ENCODE measurements at places on chromosomes 12 and 14.
A peak's percentile ranks its signal among the peaks of the same experiment; 100 is the strongest.

DNA sequence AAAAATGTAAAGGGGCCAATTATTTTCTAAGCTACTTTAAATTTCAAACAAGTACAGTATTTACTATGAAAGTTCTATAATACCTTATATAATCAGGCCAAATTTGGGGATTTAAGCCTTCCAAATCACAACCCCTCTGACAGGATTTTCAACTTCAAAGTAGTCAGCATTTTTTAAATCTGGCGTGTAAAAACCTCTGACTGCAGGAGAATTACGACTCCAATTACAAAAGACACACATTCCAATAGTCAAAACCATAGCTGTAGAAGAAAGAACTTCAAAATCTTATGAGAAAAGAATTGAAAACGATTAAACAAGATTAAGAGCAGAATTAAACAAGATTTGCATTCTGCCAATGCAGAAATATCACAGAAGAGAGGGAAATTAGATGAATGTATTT is 12.7 kb downstream of the OSBPL8 start:
- no peak for DNase-seq
- H3K27ac ChIP-seq: no peak overlapping the region
- no peaks in the 10 kb centered on the region for H3K36me3 ChIP-seq
- H3K4me1 ChIP-seq: no peaks in the 10 kb centered on the region

DNA sequence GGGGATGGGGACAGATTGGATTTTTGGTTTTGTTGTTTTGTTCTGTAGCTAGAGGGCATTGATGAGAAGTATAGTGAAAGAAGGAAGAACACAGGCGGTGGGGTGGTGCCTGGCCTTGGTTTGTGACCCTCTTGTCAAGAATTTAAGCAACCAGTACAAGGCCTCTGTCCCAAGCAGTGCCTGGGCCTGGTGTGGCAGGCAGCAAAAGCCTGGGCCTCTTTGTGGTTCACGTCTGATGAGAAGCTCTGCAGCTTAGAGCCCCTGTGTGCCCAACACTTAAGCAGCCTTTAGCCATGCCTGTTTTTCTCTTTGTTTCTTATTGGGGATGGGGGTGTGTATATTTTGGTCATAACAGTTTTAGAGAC is 98.0 kb downstream of the PPP2R5C start:
- no peak for DNase-seq
- no peak overlapping the region for H3K27ac ChIP-seq
- peaks cover 2% of the 10 kb centered on the region for H3K36me3 ChIP-seq
- no peaks in the 10 kb centered on the region for H3K27me3 ChIP-seq
- no peaks in the 10 kb centered on the region for H3K4me1 ChIP-seq

GRCh38 chr14:23153851-23154796 is 29.3 kb downstream of the SLC7A8 start:
- H3K4me3 ChIP-seq: no peak overlapping the region
- H3K4me1 ChIP-seq: peaks cover 18% of the 10 kb centered on the region
- H3K27ac ChIP-seq: no peak overlapping the region
- peaks cover 31% of the 10 kb centered on the region for H3K36me3 ChIP-seq
- DNase-seq: peak; percentile 80

- no peaks in the 10 kb centered on the region for H3K36me3 ChIP-seq
- no peaks in the 10 kb centered on the region for H3K27me3 ChIP-seq
- no peak overlapping the region for H3K27ac ChIP-seq
- no peak overlapping the region for H3K4me3 ChIP-seq
These were observed 49.2 kb upstream of the SLC38A1 start for GRCh38 chr12:46318037-46318436.

GRCh38 chr14:99809859-99810558 is 16.8 kb downstream of the EML1 start:
- no peak overlapping the region for H3K4me3 ChIP-seq
- no peaks in the 10 kb centered on the region for H3K27me3 ChIP-seq
- H3K4me1 ChIP-seq: no peaks in the 10 kb centered on the region
- no peak for DNase-seq
- H3K36me3 ChIP-seq: no peaks in the 10 kb centered on the region
- H3K27ac ChIP-seq: no peak overlapping the region

GRCh38 chr14:23058654-23059504 is 1.6 kb upstream of the CDH24 start:
- peaks cover 29% of the 10 kb centered on the region for H3K36me3 ChIP-seq
- peaks cover 15% of the 10 kb centered on the region for H3K4me1 ChIP-seq
- DNase-seq: no peak
- H3K27ac ChIP-seq: no peak overlapping the region

DNA sequence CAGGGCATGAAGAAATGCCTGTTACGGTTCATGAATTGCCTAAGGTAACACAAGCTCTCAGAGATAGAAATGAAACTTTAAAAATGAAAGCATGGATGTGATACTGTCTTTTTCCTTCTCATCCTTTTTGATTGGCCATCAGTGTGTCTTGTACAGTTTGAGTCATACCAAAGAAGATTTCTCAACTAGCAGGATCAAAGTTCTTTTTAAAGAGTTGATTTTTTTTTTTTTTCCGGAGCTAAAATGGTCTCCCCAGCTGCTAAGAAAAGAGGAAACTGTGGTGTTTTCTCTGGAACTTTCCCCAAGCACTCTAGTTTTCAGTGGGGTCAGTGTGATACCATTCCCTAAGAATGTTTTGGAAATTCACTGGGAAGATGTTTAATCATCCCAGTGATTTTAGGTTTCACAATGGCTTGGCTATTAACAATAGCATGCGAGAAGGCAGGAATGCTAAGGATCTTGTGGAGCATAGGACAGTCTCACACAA is 105.0 kb downstream of the ETNK1 start:
- no peaks in the 10 kb centered on the region for H3K36me3 ChIP-seq
- no peak overlapping the region for H3K4me3 ChIP-seq
- no peak for DNase-seq
- H3K4me1 ChIP-seq: no peaks in the 10 kb centered on the region
- H3K27ac ChIP-seq: no peak overlapping the region

- no peaks in the 10 kb centered on the region for H3K36me3 ChIP-seq
- H3K27ac ChIP-seq: no peak overlapping the region
- no peaks in the 10 kb centered on the region for H3K4me1 ChIP-seq
- peak overlapping the region; percentile 64 for H3K4me3 ChIP-seq
These were observed 21.6 kb upstream of the CHFR start for GRCh38 chr12:132909030-132909368.

DNA sequence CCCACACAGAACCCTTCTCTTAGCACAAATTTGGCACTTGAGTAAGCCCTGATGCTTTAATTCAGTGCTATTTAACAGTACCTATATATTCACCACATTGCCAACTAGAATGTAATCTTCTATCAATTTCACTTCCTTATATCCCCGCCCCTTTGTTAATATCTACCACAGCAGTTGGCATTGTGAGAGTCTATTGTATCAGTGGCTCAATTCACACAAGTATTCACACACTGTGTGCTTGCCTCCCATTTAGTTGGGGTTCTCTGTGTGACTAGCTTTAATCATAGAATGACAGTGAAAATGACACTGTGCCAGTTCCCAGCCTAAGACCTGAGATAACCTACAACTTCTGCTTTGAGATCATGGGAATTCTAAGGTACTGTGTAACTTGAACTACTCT is 103.1 kb downstream of the SEC23A start:
- DNase-seq: no peak
- H3K4me1 ChIP-seq: no peaks in the 10 kb centered on the region
- H3K27me3 ChIP-seq: no peaks in the 10 kb centered on the region

- H3K27me3 ChIP-seq: no peaks in the 10 kb centered on the region
- DNase-seq: no peak
- peaks cover 6% of the 10 kb centered on the region for H3K4me1 ChIP-seq
- no peaks in the 10 kb centered on the region for H3K36me3 ChIP-seq
- H3K27ac ChIP-seq: no peak overlapping the region
- H3K4me3 ChIP-seq: no peak overlapping the region
These were observed 6.2 kb downstream of the TMEM120B start for GRCh38 chr12:121718653-121719239.
